Hippocampal formation (tissue), 2 donors: ENCODE measurements at places on chromosomes 1 and 21.

DNA sequence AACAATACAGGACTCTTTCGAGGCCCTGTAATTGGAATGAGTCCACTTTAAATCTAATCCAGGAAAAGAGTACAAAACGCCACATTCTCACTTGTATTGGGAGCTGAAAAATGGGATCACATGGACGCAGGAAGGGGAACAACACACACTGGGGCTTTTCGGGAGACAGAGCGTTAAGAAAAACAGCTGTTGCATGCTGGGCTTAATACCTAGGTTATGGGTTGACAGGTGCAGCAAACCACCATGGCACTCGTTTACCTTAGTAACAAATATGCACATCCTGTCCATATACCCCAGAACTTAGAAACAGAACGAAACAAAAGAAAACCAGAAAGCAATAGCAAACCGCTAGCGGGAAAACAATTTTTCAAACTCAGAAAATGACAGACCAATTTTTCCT, 1532.7 kb upstream of the TPTE start:
- no peak for DNase-seq

- no peak for DNase-seq
Observed at GRCh38 chr1:209402697-209403096, 180.8 kb upstream of the CAMK1G start.

GRCh38 chr1:236038034-236038433, 26.9 kb downstream of the NID1 start:
- no peak for DNase-seq

GRCh38 chr1:208230668-208231529, 13.3 kb downstream of the PLXNA2 start:
- DNase-seq, result no peak

GRCh38 chr1:211336775-211337174, 10.1 kb downstream of the TRAF5 start:
- DNase-seq, result no peak
